ENCODE measurements at places on chromosomes 3 and 15.
A peak's percentile ranks its signal among the peaks of the same experiment; 100 is the strongest.

- DNase-seq = no peak
These were observed 535 bp downstream of the MCTP2 start for GRCh38 chr15:94231723-94232468.

- no peak for DNase-seq
These were observed 37.0 kb downstream of the SEMA6D start for GRCh38 chr15:47754312-47754711.

- DNase-seq = peak; percentile 62
These were observed 56.0 kb downstream of the KBTBD12 start for GRCh38 chr3:127970966-127971592.

- no peak for DNase-seq
These were observed 55.0 kb downstream of the CLASP2 start for GRCh38 chr3:33663042-33663441.

- DNase-seq = no peak
These were observed 636.2 kb downstream of the NAALADL2 start for GRCh38 chr3:175495331-175495730.

- peak; percentile 13 for DNase-seq
These were observed 174.5 kb upstream of the TMC3 start for GRCh38 chr15:81548365-81549130.

GRCh38 chr3:127444761-127445160 is 145.8 kb downstream of the TPRA1 start:
- no peak for DNase-seq

DNA sequence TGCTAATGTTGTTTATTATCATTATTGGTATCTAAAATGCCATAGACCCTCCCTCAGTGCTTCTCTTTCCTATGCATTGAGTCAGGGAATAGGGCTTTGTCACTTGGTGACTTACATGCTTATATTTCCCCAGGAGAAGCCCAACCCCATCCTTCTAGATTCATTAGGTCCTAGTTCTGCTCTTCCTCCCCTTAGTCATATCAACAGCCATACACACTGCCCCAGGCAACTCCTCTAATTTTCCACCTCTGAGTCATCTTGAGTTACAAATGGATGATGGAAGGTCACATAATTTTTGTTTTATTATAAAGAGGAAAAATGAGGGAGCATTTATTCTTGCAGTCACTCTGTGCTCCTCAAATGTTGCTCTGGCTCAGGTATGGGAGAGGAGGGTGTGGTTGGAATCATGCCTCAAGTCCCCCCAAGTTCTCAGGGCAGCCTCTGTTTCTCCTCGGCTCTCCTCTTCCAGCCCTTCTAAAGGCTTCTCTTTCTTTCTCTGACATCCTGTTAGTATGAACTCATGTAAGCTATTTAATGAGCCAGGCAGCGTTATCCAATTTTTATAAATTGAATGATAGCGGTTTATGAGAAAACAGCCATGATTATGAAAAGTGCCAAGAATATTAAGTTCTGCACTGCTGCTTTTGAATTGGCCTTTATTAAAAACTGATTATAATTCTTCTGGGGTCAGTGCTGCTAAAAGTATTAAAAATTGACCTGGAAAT is 45.6 kb upstream of the FSTL1 start:
- no peak for DNase-seq

DNA sequence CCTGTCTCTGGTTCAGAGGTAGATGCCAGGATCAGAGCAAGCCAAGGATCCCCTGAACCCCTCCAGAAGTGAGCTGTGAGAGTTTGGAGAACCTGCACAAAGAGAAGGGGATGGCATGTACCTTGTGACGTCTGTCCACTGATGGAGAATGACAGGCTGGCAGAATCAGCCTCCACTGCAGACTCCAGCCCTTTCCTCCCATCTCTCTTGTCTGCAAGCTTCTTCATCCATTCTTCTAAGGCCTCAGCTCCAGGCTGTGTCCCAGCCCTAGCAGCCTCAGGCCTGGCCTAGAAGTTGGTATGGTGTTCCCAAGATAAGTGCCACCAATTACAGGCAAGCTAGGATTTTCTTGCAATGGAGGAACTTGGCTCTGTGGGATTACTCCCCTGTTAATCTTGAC is 8.6 kb downstream of the GALNT15 start:
- DNase-seq = no peak

GRCh38 chr3:143182866-143183664 is 63.5 kb downstream of the CHST2 start:
- DNase-seq = no peak

DNA sequence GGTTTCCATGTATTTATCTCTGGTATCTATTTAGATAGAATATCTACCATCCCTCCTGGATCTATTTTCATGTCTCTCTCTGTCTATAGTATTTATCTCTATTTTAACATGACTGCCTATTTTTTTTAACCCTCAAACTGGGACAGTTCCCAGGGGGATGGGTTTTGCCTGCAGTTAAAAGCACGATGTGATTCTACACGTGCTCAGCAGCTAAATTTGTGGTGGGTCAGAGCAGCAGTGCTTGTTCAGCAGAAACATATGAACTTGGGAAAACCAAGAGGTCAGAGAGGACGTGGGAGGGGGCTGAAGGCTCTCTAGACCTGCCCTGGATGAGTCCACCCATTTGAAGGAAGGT is 189.2 kb downstream of the NTRK3 start:
- no peak for DNase-seq

GRCh38 chr15:83318861-83319415 is 34.5 kb upstream of the BNC1 start:
- DNase-seq = no peak

GRCh38 chr15:80659375-80659774 is 35.7 kb upstream of the ABHD17C start:
- no peak for DNase-seq

DNA sequence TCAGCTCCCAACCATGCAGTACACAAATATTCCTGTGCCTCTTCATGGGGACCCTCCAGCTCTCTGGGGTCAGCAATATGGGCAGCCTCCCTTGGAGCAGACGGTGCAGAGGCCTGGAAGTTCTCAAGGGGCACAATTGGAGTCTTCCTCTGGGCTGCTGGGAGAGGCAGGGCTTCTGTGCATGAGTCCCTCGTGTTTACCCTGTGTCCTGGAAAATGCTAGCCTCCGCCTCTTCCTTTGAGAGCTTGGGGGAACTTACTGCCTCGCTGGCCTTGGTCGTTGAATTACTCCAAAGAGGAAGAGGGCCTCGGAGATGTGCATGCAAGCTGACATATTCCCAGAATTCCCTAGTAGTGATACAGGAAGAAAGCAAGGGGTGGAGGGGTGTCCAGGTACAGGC is 284.4 kb upstream of the IGF1R start:
- DNase-seq = no peak

DNA sequence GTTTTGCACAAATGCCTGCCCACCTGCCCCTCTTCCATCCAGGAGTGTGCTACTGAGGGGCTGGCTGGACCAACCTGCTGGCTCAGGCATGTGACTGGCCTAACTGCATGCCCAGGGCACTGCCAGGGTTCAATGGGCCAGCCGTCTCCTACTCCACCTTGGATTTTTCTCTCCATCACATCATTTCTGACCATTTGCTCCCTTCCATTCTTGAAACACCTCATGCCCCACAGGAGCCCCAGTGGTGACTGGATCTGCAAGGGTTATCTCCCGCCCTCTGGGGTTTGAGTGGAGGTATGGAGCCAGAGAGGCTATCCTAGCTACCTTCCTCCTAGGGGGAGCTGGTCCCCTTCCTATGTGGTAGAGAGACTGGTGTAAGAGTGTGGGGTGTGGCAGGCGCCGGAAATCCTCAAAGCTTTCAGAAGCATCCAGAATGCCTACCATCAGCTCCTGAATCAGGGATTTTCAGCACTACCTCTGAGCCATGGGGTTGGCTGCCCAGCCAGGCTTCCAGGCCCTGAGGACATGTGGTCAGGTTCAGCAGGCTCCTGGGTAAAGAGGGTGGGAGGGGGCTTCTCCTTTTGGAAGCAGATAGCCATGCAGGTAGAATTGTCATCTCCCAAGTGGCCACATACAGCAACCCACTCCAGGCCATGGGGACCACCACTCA is 2.9 kb upstream of the MANF start:
- no peak for DNase-seq

- DNase-seq = no peak
These were observed 13.6 kb upstream of the TATDN2 start for GRCh38 chr3:10234526-10235230.

GRCh38 chr3:16961621-16962205 is 77.0 kb downstream of the PLCL2 start:
- DNase-seq = no peak

GRCh38 chr15:95866711-95867440 is 463.6 kb upstream of the NR2F2 start:
- DNase-seq = no peak

DNA sequence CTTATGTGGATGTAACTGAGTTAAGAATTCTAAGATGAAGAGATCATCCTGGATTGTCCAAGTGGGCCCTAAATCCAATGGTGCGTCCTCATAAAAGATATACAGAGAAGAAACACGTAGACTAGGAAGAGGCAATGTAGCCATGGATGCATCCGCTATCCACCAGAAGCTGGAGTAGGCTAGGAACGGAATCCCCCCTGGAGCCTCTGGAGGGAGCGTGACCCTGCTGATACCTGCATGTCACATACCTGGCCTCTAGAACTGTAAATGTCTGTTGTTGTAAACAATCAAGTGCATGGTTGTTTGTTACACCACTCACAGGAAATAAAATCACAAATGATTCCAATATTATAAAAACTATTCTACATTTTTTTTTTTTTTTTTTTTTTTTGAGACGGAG is 254.5 kb upstream of the RORA start:
- DNase-seq = no peak

DNA sequence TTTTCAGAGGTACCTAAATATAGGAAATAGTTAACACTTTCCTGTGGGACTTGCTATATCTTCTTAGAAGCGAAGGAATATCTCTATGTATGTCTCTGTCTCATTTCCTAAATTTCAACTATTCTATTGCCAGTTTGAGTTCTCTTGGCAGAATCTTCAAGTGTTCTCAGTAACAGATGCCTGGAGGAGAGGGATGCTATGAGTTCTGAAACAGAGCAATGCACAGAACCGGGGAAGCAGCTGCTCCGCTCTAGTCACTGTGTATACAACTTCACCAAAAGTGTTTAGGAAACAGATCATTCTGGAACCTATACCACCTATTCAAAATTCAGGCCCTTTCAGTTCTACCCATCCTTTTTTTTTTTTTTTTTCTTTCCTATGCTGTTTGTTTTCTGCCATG is 144.6 kb downstream of the RORA start:
- no peak for DNase-seq

DNA sequence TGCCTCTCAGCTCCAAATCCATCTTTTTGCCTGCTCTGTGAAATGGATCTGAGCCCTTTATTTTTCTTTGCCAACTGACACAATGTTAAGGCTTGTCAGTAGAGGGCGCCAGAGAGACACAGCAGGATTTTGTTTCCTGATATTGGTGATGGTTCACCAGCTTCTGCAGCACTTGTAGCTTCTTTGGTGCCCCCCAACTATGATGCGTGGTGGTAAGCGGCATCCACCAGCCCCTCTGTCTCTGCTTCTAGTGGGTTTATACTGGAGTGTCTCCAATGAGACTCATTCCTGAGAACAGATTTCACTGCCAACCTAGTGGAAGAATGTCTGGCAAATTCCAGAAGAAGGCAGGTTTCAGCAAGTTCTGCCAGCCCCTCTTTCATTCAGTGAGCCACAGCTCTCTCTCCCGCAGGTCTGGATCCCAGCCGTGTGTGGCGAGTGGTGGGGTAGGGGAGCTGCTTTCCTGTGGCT is 471.9 kb upstream of the FRG2C start:
- peak; percentile 20 for DNase-seq

DNA sequence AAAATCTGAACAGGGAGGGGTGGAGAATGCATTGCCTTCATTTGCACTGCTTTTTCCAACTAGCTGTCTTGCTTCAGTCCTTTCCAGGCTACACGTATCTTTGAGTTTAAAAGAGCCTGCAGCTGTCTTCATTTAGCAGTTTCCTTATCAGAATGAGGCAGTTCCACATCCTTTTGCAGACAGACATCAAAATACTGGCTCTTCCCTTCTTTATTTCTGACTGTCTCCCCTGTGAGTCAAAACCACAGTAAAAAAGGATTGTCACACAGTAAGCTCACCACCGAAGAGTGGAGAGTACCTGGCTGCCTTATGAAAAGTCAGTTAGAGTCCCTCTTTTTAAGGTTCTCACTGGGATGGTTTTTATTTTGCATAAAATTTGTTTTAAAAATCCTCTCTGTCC is 205.5 kb upstream of the CD96 start:
- DNase-seq = no peak

- DNase-seq = no peak
These were observed 110.8 kb downstream of the PLCL2 start for GRCh38 chr3:16995601-16996000.

DNA sequence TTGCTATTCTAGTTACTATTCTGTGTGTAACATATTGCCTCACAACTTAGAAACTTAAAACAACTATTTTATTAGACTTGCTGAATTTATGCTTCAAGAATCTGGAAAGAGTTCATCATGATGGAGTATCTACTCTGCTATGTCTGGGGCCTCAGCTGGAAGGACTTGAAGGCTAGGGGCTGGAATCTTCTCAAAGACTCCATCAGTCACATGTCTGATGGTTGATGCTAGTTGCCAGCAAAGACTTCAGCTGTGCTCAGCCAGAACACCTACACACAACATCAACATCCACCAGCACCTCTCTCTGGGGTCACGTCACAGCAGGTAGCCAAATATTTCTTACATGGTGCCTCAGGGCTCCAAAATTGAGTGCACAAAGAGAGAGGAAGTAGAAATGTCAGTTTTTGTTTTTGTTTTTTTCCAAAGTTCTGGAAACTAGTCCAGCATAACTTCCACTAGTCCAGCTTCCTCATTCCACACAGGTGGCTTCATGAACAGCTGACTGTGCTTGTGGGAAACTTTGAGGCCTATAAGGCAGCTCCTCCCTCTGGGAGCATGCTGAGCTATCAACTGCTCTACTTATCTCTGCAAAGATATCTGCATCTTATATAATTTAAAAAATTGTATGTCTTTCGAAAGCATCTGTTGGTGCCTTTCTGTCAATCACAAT is 325.4 kb upstream of the AGTR1 start:
- no peak for DNase-seq

DNA sequence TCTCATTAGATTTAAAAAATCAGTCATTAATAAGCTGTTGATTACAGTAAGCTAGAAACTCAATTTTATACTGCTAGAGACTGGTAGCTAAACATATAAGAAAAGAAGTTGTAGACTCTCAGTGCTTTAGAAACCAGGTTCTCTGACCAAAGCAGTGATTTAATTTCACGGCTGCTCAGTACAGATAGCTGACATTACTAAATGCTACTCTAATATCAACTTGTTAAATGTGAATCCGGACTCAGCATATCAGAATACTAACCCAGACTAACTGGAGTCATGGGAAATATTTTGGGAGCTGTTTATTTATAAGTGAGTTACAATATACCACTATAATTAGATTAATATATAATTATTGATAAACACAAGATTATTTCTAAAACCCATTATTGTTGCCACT is 80.4 kb downstream of the NEDD4 start:
- DNase-seq = no peak

- DNase-seq = no peak
These were observed 721 bp upstream of the ZIC1 start for GRCh38 chr3:147408188-147409100.

Measured in midbrain (tissue), 1 donor.